Smooth muscle cell of the coronary artery (primary cell): ENCODE measurements at places on chromosomes 3 and 15. TPM values are rescaled to one million over a fixed set of nuclear protein-coding genes. Genes with fewer than 3 reads are reported as not detected.

PPM1L gene
- total RNA-seq = 0.82 and 1.7 TPM in 2 replicates

LRRC2 gene
- 2.0 and 4.7 TPM in 2 replicates for total RNA-seq

EDEM1 gene
- total RNA-seq = 9.2 and 17.4 TPM in 2 replicates

UBP1 gene
- 24.2 and 51.8 TPM in 2 replicates for total RNA-seq

NLGN1 gene
- 0.30 and 3.0 TPM in 2 replicates for total RNA-seq

GMPS gene
- 16.9 and 27.8 TPM in 2 replicates for total RNA-seq

SH3GL3 gene
- total RNA-seq = not detected in 2 replicates

TEX55 gene
- total RNA-seq = not detected in 2 replicates

ALDH1A2 gene
- 0.68 and 5.5 TPM in 2 replicates for total RNA-seq

ZNF662 gene
- 0.47 and 0.60 TPM in 2 replicates for total RNA-seq

P2RY14 gene
- total RNA-seq = not detected in 2 replicates

DLL4 gene
- total RNA-seq = under 0.01 and 1.6 TPM in 2 replicates

FBXO45 gene
- total RNA-seq = 5.5 and 8.9 TPM in 2 replicates

SAMD7 gene
- not detected in 2 replicates for total RNA-seq

RLBP1 gene
- not detected in 2 replicates for total RNA-seq

AHSG gene
- total RNA-seq = not detected in 2 replicates

ROPN1 gene
- not detected in 2 replicates for total RNA-seq

IRAK2 gene
- 4.1 and 6.8 TPM in 2 replicates for total RNA-seq

SPATA12 gene
- total RNA-seq = under 0.01 and 0.23 TPM in 2 replicates

ITIH4 gene
- 0.82 and 1.1 TPM in 2 replicates for total RNA-seq

MAP6D1 gene
- total RNA-seq = 0.35 and 0.90 TPM in 2 replicates

UNC13C gene
- not detected in 2 replicates for total RNA-seq

ACOX2 gene
- total RNA-seq = 17.2 and 23.4 TPM in 2 replicates

SH2D7 gene
- not detected in 2 replicates for total RNA-seq

SLC15A2 gene
- total RNA-seq = 0.15 and 1.3 TPM in 2 replicates

SEC22A gene
- total RNA-seq = 21.2 and 44.5 TPM in 2 replicates

SCAANT1 gene
- total RNA-seq = not detected in 2 replicates
